EL (cell line): ENCODE measurements at places on chromosomes 4 and X.

GRCh38 chrX:31656013-31656412, 584.2 kb upstream of the FTHL17 start:
- peak; percentile 47 for DNase-seq

GRCh38 chr4:156581282-156582063, 390.1 kb downstream of the PDGFC start:
- DNase-seq, result no peak

DNA sequence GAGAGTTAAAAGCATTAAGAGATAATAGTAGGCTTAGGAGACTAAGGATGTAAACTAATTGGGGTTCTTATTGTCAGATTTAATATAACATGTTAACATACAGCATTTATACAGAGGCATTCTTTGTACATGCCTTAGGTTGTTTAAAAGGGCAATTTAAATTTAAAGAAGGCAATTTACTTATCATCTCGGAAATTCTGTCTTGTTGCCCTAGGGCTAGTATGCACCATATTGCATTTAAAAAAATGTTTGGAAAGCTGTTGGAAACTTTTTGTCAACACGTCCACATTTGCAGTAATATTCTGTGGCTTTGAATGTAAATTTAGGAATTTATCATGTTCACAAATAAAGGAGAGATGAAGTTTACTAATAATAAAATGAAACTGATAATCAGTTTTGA, 25.5 kb downstream of the GALNT7 start:
- no peak for DNase-seq

- peak; percentile 21 for DNase-seq
Observed at GRCh38 chr4:187598196-187598595, 397.4 kb upstream of the ZFP42 start.

GRCh38 chr4:15765910-15766697, 12.0 kb upstream of the CD38 start:
- DNase-seq, result no peak

DNA sequence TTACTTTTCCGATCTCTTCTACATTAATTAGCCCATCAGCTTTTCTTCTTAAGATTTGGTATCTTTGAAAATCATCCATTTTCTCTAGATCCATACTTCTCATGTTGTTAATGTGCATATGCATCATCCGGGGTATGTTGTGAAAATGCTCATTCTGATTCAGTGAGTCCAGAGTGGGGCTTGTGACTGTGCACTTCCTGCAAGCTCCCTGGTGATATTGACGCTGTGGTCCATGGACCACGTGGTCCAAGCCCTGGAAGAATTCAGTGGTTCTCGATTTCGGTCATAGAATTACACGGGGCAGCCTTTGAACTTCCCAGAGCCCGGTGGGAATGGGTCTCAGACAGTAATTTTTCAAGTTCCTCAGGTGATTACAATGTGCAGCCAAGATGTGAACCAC, 69.8 kb downstream of the ZFX start:
- no peak for DNase-seq

DNA sequence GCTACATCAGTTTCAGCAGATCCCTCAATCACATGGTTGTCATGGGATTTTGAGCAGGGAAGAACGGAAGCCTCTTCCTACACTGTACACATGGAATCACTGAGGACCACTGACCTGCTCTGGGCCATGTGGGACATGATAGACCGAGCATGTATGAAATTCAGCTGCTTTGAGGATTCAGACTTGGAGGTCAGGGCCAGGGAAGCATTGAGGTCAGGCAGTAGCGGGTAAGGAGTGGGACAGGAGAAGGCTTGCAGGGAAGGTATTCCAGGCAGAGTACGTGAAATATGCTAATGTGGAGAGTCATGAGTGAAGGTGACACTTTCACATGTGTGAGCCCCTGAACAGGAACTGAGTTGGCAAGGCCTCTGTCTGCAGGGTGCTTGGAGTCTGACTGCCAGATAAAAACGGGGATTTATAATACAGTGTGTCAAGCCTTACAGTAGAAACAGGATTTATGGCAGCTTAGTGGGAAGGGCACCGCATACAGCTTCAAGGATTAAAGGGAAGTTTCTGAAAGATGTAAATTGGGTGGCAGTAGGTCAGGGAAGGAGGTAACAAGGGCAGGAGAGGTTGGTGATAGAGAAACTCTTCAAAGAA, 111.7 kb downstream of the STK32B start:
- DNase-seq, result no peak

- no peak for DNase-seq
Observed at GRCh38 chr4:72582853-72583252, 13.8 kb upstream of the ADAMTS3 start.

GRCh38 chr4:683982-684622, 4.8 kb downstream of the SLC49A3 start:
- DNase-seq, result peak; percentile 47

- DNase-seq, result no peak
Observed at GRCh38 chr4:7396186-7396910, 38.4 kb downstream of the PSAPL1 start.
